ENCODE measurements at places on chromosomes 16 and 17.

- DNase-seq, result peak; percentile 3
Observed at GRCh38 chr17:41026715-41027471, at the start of gene KRTAP1-5. Gene KRTAP1-5, minus strand, starts transcription at chr17:41027208. Its CDS starts 53 bp downstream, at chr17:41027155.

- no peak for DNase-seq
Observed at GRCh38 chr16:65754820-65755691, 611.4 kb upstream of the CDH5 start.

- no peak for DNase-seq
Observed at GRCh38 chr16:67571464-67571863, 9.1 kb downstream of the CTCF start.

GRCh38 chr17:55776271-55776670, 25.4 kb downstream of the PCTP start:
- DNase-seq, result no peak

DNA sequence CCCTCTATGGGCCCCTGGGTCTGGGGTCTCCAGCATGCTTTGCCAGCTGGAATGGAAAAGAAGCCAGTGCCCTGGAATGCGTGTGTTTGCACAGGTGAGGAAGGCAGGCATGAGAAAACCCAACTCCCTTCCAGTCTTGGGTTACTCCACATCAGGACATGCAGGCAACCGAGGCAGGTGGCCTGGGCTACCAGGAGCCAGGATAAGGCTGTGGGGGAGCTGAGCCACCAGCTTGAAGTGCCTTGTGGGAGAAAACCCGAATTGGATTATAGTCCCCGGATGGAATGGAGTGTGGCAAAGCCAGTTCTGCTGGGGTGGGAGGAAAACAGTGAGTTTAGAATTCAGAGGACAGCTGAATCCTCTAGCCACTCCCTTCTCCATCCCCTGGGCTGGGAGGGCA, 7.2 kb downstream of the SRCIN1 start:
- peak; percentile 89 for DNase-seq

GRCh38 chr16:31202414-31203375, at the start of gene PYCARD:
Gene PYCARD, minus strand, starts transcription at chr16:31202760. Its CDS starts 70 bp downstream, at chr16:31202690.
- DNase-seq, result no peak

- DNase-seq, result peak; percentile 56
Observed at GRCh38 chr17:74825952-74826719, 33.5 kb downstream of the GRIN2C start.

GRCh38 chr16:65624229-65624628, 502.4 kb upstream of the CDH11 start:
- DNase-seq, result no peak

DNA sequence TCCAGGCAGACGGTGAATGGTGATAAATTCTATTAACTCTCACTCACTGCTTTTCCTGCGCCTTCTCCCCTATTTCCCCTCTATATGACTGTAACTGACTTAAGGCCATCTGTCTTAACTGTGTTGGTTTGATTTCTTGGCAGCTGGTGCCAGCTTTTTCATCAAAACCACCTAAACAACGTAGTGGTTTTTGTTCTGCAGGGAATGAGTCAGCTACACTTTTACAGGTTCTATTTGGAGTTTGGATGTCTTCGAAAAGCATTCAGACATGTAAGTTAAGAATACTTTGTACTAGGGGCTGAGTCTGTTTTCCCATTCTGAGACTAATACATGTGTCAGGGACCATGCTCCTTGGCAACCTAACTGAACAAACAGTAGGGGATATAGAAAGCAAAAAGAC, 8.5 kb downstream of the REXO5 start:
- no peak for DNase-seq

DNA sequence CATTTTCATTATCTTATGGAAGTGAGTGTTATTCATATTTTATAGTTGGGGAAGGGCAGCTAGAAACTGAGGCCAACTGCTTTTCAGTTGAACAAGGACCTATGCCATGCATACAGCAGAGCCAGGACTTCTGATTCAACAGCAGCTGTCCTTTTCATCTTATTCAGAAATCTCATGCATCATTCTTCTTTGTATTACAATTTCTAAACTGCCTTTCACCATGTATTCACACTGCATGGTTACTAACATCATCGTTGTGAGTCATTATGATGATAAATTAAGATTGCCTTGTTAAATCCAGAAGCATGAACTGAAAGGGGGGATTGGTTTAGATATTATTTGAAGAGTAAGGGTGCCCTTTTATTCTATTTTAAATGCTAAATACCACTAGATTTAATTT, 1470.1 kb upstream of the GOT2 start:
- no peak for DNase-seq

- DNase-seq, result no peak
Observed at GRCh38 chr17:8255499-8255898, 6.4 kb downstream of the PFAS start.

DNA sequence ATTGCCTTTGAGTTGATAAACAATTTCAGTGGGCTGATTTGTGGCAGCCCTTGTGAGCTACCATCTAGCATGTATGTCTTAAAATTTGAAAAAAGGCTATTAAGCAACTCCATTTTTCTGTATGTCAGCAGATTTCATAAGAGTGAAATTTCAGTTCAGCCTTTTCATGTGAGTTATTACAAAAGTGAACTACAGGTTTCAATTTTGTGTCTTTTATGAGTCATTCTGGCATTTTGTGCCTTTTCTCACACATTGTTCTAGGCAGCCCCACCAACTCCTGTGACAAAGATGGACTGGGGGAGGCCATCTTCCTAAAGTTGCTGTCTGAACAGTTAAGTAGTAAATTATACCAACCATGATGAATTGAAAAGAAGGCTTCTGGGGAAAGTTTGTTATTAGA, 52.1 kb downstream of the USP10 start:
- no peak for DNase-seq

GRCh38 chr16:21169249-21169981, 10.9 kb downstream of the LDAF1 start:
- DNase-seq, result no peak

GRCh38 chr16:86609115-86609514, 30.8 kb downstream of the FOXL1 start:
- no peak for DNase-seq

- DNase-seq, result no peak
Observed at GRCh38 chr17:36850790-36851189, 86.5 kb upstream of the LHX1 start.

- no peak for DNase-seq
Observed at GRCh38 chr17:40556198-40556661, 9.0 kb downstream of the CCR7 start.

DNA sequence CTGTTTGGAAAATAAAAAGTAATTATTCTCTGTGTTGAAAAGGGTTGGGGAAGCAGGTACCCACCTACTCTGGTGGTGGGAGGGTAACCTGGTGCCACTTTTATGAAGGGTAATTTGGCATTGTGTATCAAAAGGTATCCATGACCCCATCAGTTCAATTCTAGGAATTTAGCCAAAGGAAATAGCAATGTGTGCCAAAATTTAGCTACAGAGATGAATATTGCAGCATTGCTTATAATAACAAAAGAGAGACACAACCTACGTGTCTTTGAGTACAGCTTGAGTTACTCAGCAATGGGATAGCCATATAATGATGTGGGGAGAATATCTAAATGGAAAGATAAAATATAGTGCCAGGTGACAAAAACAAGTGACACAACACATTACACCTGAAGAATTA, 170.7 kb downstream of the NTN1 start:
- DNase-seq, result no peak

- no peak for DNase-seq
Observed at GRCh38 chr17:78895322-78895721, 7.7 kb downstream of the CEP295NL start.

GRCh38 chr17:76270770-76271668, 5.9 kb downstream of the UBALD2 start:
- DNase-seq, result no peak

DNA sequence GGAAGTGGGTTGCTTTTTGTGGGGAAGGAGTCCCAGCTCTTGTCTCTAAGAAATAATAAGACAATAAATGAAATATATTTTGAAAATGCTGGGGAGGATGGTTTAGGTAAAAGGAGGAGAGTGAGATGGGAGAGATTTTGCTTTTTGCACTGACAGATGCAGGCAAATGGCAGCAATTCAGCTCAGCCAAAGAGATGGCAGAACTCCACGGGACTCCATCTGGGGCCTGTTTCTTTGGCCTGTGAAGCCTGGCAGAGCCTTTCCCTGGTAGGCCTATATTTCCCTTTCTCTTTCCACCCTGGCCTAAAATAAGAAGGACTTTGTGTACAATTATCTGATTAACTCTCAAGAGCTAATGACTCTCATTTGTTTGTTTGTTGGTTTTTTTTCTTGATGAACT, 1525.1 kb downstream of the CDH11 start:
- no peak for DNase-seq

- DNase-seq, result no peak
Observed at GRCh38 chr16:48025359-48025758, 130.4 kb downstream of the ABCC12 start.
